ENCODE measurements at places on chromosomes 1 and 21. TPM values are rescaled to one million over a fixed set of nuclear protein-coding genes. Genes with fewer than 3 reads are reported as not detected.

Gene NOS1AP
- total RNA-seq, result 10.4 TPM

Gene BMP8B
- 1.3 TPM for total RNA-seq

GRCh38 chr1:18922848-18923755, 20.7 kb upstream of the ALDH4A1 start:
- ATAC-seq, result peak; percentile 5

- ATAC-seq, result no peak
Measured at GRCh38 chr1:37478890-37479254, 4.5 kb downstream of the ZC3H12A start.

- no peak for ATAC-seq
Measured at GRCh38 chr1:147388969-147389368, 146.5 kb downstream of the CHD1L start.

GRCh38 chr21:35470522-35470921, 421.4 kb upstream of the RUNX1 start:
- no peak for ATAC-seq

GRCh38 chr1:116986421-116987255, 14.9 kb upstream of the CD101 start:
- no peak for ATAC-seq

DNA sequence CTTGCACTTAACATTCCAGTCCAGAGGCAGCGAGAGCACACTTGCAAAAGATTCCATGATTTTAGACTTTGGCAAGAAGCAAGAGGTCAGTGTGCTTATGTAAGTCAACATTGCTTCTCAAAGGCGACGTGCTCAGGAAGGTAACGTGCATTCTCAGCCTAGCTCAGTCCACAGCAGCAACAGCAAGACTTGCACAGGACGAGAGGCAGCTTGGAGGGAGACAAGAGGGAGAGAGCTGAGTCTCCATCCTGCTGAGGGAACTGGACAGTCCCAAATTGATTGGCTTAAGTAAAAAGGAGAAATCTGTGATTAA, 56.5 kb downstream of the PTP4A2 start:
- ATAC-seq, result no peak

DNA sequence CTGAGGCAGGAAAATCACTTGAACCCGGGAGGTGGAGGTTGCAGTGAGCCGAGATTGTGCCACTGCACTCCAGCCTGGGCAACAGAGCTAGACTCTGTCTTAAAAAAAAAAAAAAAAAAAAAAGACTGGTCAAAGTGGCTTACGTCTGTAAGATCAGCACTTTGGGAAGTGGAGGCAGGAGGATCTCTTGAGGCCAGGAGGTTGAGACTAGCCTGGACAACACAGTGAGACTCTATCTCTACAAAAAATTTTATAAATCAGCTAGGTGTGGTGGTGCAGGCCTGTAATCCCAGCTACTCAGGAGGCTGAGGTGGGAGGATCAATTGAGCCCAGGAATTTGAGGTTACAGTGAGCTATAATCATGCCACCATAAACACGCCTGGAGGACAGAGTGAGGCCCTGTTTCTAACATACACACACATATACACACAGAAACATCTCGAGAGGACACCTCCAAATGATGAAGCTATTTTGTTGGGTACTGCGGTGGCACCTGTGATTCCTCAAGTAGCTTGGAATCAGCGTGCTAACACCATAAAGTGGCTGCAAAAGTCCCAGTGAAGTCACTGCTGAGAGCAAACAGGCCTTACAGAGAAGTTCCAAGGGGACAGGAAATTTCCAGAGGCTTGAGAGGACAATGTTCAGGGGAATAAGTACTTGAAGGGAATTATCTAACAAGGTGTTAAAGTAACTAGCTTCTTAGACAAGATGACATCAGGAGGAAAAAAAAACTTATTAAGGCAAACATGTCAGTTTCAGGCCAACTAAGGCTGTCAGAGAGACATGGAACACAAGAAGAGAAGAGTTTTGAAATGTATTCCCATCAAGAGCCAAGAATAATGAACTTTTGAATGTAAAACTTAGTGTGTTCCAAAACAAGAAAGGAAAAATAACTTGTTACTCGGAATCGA, 1.3 kb downstream of the NADK start:
- ATAC-seq, result no peak

- ATAC-seq, result no peak
Measured at GRCh38 chr21:35035581-35035980, 13.5 kb downstream of the RUNX1 start.

DNA sequence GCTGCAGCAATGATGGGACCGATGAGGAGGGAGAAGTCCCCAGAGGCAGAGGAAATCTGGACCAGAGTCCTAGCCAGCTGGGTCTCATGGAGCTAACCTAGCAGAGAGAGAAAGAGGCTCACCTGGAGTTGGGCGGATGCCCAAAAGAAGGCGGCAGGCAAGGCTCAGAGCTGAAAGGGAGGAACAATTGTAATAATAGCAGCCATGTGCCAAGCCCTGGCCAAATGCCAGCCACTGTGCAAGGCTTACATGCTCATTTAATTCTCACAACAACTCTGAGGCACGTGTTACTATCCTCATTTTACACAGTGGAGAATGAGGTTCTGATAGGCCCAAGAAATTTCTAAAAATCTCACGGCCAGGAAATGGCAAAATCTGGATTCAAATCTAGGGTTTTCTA, 50.0 kb upstream of the ZNF648 start:
- no peak for ATAC-seq
